ENCODE measurements at places on chromosomes 3 and 15. TPM values are rescaled to one million over a fixed set of nuclear protein-coding genes. Genes with fewer than 3 reads are reported as not detected.

The SLC28A2 gene
- not detected for total RNA-seq

The C2CD4B gene
- total RNA-seq, result 0.26 TPM

The TM6SF1 gene
- total RNA-seq, result 2.6 TPM

The ADGRG7 gene
- total RNA-seq, result under 0.01 TPM

The PPARG gene
- total RNA-seq, result 14.5 TPM

The ZNF385D gene
- total RNA-seq, result under 0.01 TPM

The CCR1 gene
- total RNA-seq, result not detected

The PLS1 gene
- 17.1 TPM for total RNA-seq

The FGD5 gene
- not detected for total RNA-seq

The LDHAL6B gene
- not detected for total RNA-seq

The ELL3 gene
- total RNA-seq, result 23.2 TPM

The PLCB2 gene
- total RNA-seq, result not detected

The PSTPIP1 gene
- not detected for total RNA-seq

The MST1R gene
- 20.4 TPM for total RNA-seq

The POLQ gene
- total RNA-seq, result 1.3 TPM

The MUC20 gene
- total RNA-seq, result 6.8 TPM

The ARPP21 gene
- total RNA-seq, result not detected

The SPTBN5 gene
- total RNA-seq, result 0.53 TPM

The IGDCC3 gene
- not detected for total RNA-seq

The RBP2 gene
- not detected for total RNA-seq

The IQCF2 gene
- not detected for total RNA-seq

The SLC2A2 gene
- not detected for total RNA-seq

The ECE2 gene
- total RNA-seq, result not detected

The CDHR4 gene
- total RNA-seq, result not detected

The SCN11A gene
- total RNA-seq, result not detected

The SLC22A13 gene
- total RNA-seq, result 0.77 TPM

The SAMMSON gene
- not detected for total RNA-seq

The IGSF10 gene
- not detected for total RNA-seq

The CASR gene
- not detected for total RNA-seq

The MUSTN1 gene
- total RNA-seq, result not detected

The COX17 gene
- 10.0 TPM for total RNA-seq

The NANOGP8 gene
- total RNA-seq, result not detected

The TRIP4 gene
- 8.2 TPM for total RNA-seq

The KIF23 gene
- total RNA-seq, result 7.3 TPM

The WNT7A gene
- total RNA-seq, result 7.9 TPM

The MITF gene
- 2.3 TPM for total RNA-seq

The NOX5 gene
- total RNA-seq, result not detected

The HHATL gene
- total RNA-seq, result not detected

The CCDC71 gene
- 19.5 TPM for total RNA-seq

The ZNF662 gene
- 1.3 TPM for total RNA-seq

The STAC gene
- total RNA-seq, result 1.1 TPM

The TMEM207 gene
- not detected for total RNA-seq

The GCNT3 gene
- 37.5 TPM for total RNA-seq

The TRPM1 gene
- under 0.01 TPM for total RNA-seq

The FANCD2OS gene
- not detected for total RNA-seq

The CLSTN2 gene
- under 0.01 TPM for total RNA-seq

The SMCO1 gene
- total RNA-seq, result not detected
